ENCODE measurements at places on chromosomes 12 and 14.

DNA sequence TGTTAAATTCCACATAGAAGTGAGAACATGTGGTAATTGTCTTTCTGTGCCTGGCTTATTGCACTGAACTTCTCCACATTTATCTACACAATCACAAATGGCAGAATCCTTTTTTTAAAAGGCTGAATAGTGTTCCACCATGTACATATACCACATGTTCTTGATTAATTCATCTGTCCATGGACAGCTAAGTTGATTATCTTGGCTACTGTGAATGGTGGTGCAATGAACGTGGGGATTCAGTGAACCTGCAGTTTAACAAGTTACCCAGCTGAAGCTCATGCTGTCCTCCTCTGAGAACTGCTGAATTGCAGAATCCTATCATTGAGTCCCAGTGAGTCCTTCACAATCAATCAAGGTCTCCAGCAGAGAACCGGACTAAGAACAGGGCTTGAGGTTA, 74.9 kb downstream of the TBK1 start:
- no peak for DNase-seq

DNA sequence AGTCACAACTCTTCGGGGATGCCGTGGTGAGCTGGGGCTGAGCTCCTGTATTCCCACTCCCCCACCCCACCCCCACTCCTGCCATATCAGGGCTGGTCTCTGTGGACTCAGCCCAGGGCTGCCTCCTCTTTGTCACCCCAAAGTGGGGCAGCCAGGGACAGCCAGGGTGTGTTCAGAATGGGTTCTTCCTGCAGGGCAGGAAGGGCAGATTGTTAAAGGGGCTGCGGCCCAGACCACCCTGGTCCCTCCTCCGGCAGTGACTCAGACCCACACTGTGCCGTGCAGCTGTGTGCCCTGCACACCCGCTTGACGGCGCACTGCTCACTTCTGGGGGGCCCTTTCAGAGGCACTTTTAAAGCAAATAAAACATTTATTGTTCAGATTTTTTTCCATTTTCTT, 9.3 kb downstream of the SLC48A1 start:
- DNase-seq, result no peak

- no peak for DNase-seq
Observed at GRCh38 chr12:74490390-74491064, 47.1 kb upstream of the ATXN7L3B start.

- DNase-seq, result no peak
Observed at GRCh38 chr14:85583380-85583779, 53.4 kb downstream of the FLRT2 start.

DNA sequence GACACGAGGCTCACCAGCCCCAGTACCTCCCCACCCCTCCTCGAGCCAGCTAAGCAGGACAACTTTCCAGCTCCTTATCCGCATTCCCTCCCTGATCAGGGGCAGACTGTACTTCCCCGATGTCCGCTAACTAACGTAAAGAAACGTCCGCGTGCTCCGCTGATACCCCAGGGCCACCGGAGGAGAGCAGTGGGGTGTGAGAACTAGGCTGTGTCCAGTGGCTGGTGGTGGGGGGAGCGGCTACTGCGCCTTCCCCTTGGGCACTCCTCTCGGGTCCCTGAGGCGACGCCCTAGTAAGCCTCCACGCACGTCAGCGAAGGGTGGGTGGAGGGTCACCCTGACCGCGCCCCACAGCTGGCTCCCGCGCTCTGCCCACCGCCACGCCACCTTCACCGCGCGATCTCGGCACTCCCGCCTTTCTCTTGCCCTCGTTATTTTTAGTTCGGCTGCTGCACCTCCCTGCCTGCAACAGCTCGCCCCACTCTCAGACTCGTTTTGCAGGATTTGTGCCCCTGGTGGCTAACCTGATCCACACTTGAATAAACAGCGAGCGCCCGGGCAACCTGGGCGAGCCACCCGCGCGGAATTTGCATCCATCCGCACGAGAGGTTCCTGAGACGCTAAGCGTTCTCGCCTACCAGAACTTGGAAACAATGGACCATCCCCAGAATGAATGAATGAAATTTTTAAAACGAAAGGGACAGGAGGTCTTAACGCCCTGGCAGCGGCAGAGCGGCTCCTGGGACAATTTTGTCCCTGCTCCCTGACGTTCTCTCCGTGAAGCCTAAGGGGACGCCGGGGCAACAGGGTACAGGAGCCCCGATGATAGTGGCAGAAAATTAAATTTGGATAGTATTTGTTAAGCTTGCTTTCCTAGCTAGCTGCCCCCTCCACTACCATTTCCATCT, 6.9 kb upstream of the BMP4 start:
- DNase-seq, result peak; percentile 28

DNA sequence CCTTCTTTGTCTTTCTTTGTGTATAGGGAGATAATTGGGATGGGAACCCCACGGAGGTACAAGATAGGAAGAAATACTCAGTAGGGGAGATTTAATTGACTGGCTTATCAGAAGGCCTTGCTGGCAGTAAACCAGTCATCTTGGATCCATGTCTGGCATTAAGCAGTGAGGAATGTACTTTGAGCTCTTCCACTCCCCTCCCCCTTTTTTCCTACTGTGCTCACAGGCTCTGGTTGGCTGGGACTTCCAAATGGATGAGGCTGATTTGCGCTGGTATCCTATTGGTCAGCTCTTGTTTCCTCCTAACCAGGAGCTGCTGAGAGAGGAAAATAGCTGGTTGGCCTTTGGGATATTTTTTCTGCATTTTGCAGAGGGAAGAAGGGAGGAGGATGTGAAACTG, 24.7 kb downstream of the NGDN start:
- no peak for DNase-seq

DNA sequence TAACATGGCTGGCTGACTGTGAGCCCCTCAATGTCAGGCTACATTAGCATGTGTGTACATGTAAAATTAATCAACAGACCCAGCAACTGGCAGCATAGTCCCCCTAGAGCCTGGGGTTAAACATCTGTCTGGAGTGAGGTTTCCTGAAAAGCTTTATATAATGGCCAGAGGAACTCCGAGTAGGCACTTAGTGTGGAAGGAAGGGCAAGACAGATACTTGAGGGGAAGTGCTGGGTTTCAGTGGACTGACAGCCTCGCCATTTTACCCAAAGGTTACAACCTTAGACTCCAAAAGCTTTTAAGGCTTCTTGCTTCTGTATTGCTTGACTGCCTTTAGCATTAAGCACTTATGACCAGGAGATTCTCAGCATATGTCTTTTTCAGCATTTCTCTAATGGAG, 430.8 kb downstream of the FLRT2 start:
- no peak for DNase-seq

GRCh38 chr14:36766974-36767373, 105.3 kb downstream of the PAX9 start:
- DNase-seq, result no peak

DNA sequence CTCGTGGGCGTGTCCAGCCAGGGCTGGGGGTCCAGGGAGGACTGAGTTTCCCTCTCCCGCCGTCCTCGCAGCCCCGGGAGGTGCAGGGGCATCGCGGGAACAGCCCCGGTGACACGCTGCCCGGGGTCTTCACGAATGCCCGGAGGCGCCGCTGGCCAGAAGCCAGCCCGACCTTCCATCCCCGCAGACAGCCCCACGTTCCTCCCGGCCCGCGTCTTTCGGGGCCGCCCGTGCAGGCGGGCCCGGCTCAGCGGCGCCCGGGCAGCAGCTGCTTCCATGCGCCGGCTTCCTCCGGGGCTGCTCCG, 827 bp upstream of the TEDC1 start:
- DNase-seq, result no peak

DNA sequence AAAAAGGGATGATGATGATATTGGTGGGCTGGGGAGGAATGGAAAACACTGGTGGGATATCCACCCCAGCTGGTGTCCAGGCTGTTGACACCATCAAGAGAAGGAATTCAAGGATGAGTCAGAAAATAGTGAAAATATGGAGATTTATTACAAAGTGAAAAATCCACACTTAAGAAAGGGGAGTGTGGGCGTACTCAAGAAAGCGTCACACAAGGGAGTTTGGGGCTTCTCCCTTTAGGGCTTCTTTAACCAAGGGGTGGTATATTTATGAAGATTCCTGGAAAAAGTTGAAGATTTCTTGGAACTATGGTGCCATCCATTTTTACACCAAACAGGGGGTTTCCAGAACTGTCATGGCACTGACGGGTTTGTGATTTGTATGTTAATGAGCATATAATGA, 63.1 kb upstream of the ARID2 start:
- no peak for DNase-seq

DNA sequence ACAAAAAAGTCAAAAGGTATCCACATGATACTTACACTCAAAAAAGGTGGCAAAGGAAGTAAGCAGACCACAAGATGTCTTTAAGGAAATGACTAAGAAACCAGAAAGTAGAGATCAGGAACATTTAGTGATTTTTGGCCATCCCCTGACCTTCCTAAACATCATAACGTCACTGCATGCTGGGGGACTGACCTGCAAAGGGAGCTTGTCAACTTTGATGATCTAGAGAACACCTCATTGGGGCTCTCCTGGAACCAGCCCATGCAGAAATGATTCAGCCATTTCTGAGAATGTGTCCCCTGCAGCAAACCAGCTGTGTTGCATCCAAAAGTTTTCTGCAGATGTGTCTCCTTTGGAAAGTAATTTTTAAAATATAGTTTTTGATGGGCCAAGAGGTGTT, 152.2 kb upstream of the RASSF8 start:
- DNase-seq, result peak; percentile 15

DNA sequence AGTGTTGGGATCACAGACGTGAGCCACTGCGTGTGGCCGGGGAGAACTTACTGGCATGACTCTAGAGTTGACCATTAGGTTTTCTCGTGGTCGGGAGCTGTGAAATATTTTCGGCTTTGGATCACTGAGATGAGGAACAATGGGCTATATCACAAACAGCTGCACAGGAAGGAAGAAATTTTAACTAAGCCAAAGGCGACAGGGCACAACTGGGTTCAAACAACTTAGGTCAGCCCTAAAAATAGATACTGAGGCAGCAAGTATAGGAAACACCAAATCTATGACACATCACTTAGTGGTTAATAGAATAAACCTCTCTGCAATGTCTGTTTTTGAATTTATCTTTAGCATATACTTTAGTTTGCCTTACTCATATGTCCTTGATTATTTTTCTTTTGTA, 162.9 kb downstream of the LRIG3 start:
- DNase-seq, result no peak

GRCh38 chr14:75242546-75243273, 35.9 kb upstream of the FOS start:
- DNase-seq, result no peak

- DNase-seq, result no peak
Observed at GRCh38 chr12:59193476-59194050, 273.3 kb upstream of the LRIG3 start.

- no peak for DNase-seq
Observed at GRCh38 chr14:22883173-22883976, at the start of gene REM2. REM2 (plus strand) TSS chr14:22883222; CDS start chr14:22883288, 66 bp downstream.

- DNase-seq, result no peak
Observed at GRCh38 chr12:39595928-39596327, 23.7 kb downstream of the ABCD2 start.

DNA sequence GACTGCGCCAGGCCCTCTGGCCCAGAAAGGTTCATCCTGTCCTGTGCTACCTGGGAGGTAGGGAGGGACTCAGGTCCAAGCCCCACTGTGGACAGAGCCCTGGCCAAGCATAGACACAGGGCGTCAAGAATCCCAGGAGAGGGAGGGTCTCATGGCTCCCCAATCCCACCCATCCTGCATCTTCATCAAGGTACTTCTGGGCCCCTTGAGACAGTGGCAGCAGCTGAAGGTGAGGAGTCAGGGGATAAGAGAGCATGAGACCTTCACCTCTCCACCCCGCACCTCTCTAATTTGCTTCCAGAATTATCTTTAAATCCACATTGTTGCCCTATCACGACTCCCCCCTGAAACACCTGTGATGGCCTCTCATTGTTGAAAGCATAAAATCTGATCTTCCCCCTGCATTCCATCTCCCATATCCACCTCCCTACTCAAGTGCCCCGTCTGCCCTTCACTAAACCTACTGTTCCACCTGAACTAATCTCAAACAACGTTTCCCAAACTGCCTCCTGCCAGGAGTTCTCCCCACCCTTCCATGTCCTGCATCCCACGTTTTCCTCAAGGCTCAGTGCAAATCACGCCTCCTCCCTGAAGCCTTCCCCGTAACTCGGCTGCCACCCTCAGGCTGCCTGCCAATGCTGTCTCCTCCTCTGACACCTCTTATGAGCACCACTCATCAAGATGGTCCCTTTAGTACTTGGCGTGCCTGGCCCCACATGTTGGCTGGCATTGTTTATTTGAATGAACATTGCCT, 27.1 kb downstream of the KRT18 start:
- no peak for DNase-seq

DNA sequence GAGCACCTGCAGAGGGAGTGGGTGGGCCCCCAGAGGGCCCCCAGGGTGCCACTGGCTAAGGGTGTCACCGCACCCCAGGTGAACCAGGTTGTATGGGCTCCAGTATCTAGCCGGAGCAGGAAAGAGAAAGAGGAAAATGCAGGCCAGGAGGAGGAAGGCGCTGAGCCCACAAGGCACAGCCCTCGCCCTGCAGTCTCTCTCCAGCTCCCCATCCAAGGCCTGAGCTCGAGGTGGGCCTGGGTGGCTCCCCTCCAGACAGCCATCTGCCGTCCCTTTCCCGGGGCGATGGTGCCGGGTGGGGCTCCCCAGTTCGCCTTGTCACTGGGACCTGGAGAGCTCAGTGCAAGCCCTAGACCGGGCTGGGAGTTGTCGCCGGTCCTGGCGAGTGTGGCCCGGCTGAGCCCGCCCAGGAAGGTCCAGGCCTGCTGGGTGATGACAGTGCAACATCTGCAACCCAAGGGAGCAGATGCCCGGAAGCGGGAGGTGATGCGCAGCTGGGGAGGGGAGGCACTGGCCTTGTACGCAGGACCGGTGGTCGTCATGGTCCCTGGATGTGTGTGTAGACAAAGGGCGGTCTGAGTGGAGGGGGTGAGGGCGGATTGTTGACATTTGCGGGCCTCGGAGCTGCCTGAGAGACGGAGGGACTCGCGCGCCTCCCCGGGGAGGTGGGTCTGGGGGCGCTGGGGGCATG, 716 bp downstream of the TMEM179 start:
- no peak for DNase-seq

DNA sequence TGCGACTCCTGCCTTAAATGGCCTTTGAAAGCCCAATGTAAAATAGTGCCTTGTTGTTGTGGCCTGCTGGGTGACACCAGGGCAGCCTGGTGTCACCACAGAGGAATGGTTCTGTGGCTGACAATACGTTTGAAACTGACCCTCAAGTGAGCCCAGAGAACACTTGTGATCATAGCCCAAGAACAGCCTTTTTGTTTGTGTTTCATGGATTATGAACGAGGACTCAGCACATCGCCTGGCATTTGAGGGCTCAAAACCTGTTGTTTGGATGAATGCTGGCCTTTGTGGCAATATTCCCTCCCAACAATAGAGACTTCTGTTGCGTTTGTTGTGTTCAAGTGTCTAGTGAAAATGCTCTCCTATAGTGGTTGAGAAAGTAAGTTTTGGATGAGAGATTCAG, 48.5 kb downstream of the TSPAN9 start:
- DNase-seq, result no peak
